CD4-positive, alpha-beta T cell treated with Interferon gamma for 1 hour (primary cell): ENCODE measurements at places on chromosomes 13 and 19.

- no peak for DNase-seq
These were observed 330.3 kb downstream of the TSHZ3 start for GRCh38 chr19:31018936-31019335.

DNA sequence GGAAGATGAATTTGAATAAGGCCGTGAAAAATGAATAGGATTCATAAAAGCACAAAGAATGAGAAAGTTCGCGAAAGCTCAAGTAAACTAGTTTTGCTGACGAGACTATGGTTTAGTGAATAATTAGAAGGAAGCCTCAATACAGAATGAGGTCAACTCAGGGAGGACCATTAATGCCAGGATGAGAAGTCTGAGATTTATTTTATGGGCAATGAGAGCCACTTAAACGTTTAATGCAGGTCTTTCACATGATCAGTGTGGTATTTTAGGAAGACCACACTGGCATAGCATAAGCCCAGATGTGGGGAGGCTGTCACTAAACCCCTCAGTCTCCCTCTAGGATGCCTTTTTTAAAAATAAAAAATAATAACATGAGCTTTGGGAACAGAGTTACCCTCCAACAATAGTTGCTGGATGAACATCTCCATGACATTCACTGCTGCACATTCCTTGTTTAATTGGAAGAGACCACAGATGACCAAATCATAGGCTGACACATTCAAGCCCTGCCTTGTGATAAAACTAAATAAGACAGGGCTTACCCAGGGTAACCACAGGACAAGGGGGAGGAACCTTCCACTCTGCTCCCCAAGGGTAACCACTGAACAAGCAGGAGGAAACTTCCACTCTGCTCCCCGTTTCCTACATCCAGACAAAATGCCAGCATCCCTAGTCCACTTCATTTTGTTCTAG, 43.6 kb upstream of the LSM14A start:
- no peak for DNase-seq

DNA sequence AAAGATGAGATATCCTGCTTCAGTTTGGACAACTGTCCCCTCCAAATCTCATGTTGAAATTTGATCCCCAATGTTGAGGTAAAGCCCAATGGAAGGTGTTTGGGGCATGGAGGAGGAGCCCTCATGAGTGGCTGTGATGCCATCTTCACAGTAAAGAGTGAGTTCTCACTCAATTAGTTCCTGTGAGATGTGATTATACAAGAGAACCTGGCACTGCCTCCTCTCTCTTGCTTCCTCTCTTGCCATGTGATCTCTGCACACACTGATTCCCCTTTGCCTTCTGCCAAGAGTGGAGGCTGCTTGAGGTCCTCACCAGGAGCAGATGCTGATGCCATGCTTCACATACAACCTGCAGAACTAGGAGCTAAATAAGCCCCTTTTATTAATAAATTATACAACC, 86.9 kb downstream of the HSPH1 start:
- DNase-seq: no peak

DNA sequence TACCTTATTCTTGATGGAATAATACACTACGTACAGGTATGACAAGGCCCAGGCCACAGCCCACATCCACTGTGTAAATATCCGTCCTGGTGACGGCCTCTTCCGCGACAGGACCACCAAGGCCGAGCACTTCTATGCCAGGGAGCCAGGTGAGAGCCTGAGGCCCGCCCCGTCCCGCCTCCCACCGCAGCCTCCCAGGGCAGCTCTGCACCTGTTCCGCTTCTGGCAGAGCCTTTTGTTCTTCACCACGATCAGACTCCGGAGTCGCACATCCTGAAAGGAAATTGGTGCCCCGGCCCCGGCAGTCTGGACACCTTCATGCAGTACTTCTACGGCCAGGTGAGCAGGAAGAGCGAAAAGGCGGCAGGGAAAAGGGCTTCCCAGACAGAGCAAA, 10.6 kb upstream of the ZNF358 start:
- DNase-seq: no peak

- no peak for DNase-seq
These were observed 257.4 kb downstream of the TDRD3 start for GRCh38 chr13:60654415-60654814.

DNA sequence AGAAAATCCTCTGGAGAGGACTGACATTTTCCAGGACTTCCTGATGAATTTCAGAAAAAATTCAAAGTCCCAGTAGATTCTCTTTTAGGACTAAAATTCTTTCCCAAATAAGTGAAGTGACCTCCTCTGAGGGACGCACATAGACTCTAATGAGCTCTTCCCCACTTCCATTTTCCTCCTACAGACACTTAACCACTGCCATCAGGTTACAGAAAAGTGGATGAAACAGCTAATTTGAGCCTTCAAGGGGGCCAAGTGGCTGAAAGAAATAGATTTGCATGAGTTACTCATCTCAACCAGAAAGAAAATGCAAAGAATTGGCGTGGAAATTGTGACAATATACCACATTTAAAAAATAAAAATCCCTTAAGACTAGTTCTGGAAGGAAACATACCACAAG, 185.3 kb upstream of the EDNRB start:
- no peak for DNase-seq

DNA sequence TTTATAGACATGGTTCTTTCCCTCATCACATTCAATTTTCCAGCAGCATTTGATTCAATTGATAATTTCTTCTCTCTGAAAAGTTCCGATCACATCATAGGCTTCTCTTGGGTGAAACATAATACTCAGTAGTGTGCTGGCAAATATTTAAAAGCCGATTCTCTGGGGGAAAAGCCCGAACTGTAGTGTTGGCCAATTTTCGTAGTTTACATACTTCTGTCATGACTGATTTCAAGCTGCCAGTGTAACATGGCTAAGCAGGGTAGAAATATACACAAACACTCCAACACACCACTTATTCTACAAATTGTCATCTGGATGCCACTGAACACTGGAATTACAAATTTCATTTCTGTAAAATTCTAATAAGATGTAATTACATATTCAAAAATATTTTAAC, 56.1 kb upstream of the FREM2 start:
- DNase-seq: no peak

GRCh38 chr19:56138069-56138468, 3.0 kb upstream of the ZNF444 start:
- no peak for DNase-seq

DNA sequence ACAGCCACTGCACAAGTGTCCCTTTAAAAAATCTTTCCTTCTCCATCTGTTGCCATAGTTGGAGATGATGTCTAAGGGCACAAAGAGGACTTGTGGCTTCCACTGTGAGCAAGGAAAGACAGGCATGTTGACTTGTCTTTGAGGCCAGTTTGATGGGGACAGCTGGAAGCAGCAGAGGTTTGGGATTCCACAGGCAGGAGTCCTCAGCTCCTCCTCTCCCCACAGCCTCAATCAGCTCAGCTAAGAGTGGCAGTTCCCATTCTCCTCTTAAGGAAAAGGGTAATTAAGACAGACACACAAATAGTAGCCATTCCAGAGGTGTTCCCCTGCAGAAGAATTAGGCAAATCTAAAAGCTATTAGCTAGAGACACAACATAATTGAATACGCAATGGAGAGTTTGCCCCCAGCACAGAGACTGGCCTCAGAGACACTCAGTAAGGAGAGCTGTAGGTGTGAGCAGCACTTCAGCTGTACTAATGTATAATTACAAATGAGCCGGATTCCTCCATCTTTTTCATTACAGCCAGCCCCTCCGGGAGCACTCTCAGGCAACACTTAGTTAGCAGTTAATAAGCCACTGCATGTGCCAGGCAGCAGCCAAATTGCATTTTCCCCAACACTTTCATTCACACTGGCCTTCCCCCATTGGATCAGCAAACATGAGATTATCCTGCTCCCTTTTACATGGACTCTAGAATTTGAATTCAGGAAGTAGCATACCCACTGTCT, 434.0 kb downstream of the FOXO1 start:
- no peak for DNase-seq

- no peak for DNase-seq
These were observed 1075.2 kb downstream of the PCDH9 start for GRCh38 chr13:66154976-66155375.

- no peak for DNase-seq
These were observed 390.1 kb downstream of the IRS2 start for GRCh38 chr13:109396266-109396665.

- peak; percentile 78 for DNase-seq
These were observed 5.8 kb upstream of the FCGRT start for GRCh38 chr19:49506575-49507105.

- DNase-seq: no peak
These were observed 29.4 kb upstream of the KDM4B start for GRCh38 chr19:4939466-4939865.

GRCh38 chr13:70623239-70623638, 515.0 kb upstream of the KLHL1 start:
- DNase-seq: no peak

GRCh38 chr19:4690361-4690760, 20.2 kb upstream of the MYDGF start:
- no peak for DNase-seq

- peak; percentile 33 for DNase-seq
These were observed 480.2 kb upstream of the MIR17HG start for GRCh38 chr13:90867336-90867683.

DNA sequence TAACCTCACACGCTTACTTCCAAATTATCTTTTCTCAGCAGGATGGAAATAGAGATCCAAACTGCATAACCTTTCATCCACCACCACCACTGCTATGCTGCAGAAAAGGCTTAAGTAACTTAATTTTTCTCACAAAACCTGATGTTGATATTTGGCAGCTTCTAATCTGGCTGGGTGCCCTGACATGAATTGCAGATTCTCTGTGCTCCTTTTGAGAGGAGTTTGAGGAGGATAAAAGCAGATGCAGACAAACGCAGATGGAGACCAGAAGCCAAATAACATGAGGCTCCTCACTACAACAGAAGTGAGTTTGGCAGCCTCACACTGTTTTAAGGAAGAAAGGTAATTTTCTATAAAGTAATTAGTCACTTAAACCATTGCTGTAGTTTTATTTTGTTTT, 646.2 kb upstream of the ATXN8OS start:
- no peak for DNase-seq

- no peak for DNase-seq
These were observed 5.1 kb upstream of the SPACA6 start for GRCh38 chr19:51687791-51688670.

GRCh38 chr13:95253033-95253432, 48.2 kb downstream of the ABCC4 start:
- DNase-seq: no peak

- peak; percentile 6 for DNase-seq
These were observed 12.1 kb upstream of the MYCBP2 start for GRCh38 chr13:77338961-77339401.
